Activated naive CD4-positive, alpha-beta T cell treated with Interleukin-2 at 50 U/mL for 16 hours (primary cell): ENCODE measurements at places on chromosomes 3 and 15.

- no peak for DNase-seq
Observed at GRCh38 chr15:85555875-85556617, 175.6 kb downstream of the AKAP13 start.

GRCh38 chr15:37758412-37758811 lies 176.0 kb upstream of the TMCO5A start:
- no peak for DNase-seq

- DNase-seq: no peak
Observed at GRCh38 chr15:88382482-88382983, 84.7 kb downstream of the MRPL46 start.

DNA sequence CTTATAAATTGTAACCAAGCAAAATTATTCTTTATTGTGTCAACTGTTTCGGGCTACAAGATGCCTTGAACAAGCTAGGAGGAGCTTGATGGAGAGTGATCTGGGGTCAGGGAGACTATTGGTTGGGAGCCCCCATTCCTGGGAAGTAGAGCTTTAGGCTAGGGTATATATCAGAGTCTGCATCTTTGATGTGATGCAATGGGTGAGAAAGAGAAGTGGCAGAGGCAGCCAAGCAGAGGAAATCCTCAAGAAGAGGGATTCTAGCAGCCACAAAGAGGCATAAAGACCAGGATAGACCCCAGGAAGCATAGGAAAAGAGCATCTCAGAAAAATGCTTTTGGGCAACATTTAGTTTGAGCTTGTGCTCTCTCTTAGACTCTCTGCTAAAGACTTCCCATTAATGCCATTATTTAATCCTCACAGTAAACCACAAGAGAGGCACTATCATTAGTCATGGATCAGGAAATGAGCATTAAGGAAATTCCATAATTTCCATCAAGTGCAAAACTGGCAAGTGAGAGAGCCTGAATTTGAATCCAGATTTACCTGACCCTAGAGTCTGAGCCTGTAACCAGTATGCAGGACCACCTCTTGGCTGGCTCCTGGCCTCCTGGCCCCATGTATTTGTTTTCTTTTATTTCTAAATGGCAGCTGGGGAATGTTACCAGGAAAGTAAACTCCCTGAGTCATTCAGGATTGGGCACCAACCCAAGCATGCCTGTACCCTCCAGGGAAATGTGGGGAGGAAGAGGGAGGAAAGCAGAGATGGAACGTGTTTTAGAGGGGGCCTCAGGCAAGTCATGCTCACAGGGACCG lies 118.7 kb downstream of the RPL22L1 start:
- no peak for DNase-seq

- no peak for DNase-seq
Observed at GRCh38 chr3:23863060-23863459, 53.7 kb downstream of the NKIRAS1 start.

DNA sequence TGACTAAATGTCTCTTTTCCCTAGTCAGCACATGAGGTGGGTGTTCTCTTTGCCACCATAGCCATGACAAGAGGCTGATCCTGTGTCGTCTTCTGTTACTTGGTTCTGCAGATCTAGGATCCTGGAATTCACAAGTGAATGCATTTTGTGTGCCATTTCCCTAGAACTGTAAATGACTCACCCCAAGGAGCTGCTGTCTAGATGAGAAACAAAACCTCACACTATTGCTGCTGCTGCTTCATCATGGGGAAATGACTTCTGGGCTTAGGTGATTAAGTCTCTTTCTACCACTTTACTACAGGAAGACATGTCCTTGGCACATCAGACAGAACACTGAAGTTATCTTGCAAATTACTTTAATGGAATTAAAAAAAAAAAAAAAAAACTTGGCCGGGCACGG lies 54.9 kb downstream of the SLCO3A1 start:
- no peak for DNase-seq

- peak; percentile 53 for DNase-seq
Observed at GRCh38 chr15:73927003-73927475, 777 bp downstream of the LOXL1 start.

DNA sequence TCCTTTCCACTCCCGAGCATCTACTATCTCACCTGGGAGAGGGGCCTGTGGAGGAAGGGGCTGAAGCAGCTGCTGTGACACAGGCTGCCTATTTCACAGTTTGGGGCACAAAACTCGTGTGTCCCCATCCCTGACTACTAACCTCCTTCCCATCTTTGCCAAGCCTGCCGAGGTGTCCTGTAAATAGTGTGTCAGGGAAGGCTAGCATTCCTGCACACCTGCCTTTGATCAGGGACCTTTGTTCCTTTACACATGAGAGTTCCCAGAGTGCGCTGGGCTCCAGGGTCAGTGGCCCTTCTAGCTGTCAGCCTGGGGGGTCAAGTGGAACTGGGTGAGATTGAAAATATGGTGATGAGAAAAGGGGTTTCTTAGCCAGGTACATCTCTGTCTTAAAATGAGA lies 13.0 kb upstream of the TF start:
- no peak for DNase-seq
